NCI-H146 (cell line): ENCODE measurements at places on chromosomes 5 and 9.

DNA sequence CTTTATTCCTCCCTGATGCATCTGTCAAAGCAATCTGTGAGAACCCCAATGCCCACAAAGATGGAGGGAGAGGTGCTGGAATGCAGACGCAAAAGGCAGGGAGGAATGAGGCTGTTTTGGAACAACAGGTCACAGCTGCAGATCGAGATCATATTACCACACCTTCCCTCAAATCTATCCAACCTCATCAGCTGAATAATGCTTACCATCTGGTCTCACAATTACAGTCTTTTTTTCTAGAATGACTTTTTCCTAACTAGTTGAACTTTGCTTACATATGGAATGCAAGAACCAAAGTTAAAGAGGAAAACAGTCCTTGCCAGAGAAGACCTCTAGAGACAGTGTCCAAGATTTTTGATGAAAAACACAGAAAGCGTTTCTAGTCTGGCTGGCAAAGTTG is 158.1 kb downstream of the LPAR1 start:
- DNase-seq: no peak

DNA sequence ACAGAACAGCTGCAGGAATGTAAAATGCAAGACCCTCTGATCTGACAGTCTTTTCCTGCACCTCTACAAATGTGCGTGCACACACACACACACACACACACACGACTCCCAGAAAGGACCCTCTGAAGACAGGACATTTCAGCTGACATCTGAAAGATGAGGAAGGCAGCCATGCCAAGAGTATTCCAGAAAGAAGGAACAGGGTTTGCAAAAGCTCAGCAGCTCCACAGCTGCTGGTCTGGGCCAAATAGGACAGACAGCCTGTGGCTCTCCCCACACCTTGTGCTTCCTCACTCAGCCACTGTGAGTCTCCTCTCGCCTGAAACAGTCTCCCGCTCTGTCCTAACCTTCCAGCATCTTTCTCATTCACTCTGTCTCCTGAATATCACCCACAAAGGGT is 189.0 kb downstream of the PALM2AKAP2 start:
- peak; percentile 5 for DNase-seq

DNA sequence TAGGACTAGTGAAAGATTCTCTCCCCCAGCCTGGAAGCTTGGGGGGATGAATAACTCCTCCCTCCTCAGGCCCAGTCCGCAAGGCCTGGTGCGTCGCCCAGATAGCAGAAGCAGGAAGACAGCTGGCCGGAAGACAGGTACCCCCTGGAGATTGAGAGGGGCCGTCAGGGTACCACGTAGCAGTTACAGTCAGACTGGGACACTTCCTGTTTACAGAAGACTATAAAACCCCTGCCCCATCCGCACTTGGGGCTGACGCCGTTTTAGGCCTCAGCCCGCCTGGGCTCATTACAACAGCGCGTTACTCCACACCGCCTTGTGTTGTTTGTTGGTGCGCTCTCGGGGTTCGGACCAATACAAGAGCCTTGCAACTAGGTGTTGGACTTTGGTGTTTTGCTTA is 15.4 kb downstream of the SEMA6A start:
- no peak for DNase-seq

DNA sequence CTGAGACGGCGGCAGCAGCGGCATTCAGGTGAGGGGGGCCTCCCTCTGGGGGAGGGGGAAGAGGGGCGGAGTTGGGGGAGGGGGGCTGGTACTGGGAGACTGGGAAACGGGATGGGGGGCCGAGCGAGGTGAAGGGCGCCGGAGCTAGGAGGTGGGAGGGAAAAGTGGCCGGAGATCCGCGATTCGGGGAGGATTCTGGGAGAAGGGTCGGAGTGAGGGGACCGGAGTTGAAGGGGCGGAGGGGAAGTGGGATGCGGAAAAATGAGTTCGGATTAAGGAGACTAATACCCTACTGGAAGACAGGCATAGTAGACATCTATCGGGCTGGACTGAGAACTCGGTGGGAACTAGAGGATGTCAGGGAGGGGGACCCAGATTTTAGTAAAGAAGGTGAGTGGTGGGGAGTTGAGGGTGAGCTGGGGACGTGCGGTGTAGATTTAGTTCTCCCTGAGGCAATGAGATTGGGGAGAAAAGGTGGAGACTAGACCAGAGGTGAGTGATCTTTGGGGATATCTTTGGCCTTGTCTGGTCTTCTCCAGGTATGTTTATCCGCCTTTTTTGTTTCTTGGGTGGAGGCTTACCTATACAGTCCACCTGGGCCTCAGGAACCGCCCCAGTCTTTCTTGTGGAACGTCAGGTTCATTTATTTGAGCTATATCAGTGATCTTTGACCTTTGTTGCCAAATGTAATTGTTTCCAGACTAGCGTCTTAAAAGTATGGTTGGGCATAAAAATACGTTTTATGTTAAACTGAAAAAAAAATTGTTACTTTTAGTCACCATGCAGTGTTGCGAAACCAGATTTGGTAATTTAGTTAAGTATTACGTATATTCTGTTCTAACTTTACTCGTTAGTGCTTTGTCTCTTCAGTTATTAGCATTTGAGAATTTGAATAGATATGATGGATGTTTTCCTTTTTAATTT is 632 bp downstream of the UBAP1 start:
- peak; percentile 85 for DNase-seq

- DNase-seq: no peak
These were observed 357.8 kb downstream of the CETN3 start for GRCh38 chr5:90051756-90052155.

DNA sequence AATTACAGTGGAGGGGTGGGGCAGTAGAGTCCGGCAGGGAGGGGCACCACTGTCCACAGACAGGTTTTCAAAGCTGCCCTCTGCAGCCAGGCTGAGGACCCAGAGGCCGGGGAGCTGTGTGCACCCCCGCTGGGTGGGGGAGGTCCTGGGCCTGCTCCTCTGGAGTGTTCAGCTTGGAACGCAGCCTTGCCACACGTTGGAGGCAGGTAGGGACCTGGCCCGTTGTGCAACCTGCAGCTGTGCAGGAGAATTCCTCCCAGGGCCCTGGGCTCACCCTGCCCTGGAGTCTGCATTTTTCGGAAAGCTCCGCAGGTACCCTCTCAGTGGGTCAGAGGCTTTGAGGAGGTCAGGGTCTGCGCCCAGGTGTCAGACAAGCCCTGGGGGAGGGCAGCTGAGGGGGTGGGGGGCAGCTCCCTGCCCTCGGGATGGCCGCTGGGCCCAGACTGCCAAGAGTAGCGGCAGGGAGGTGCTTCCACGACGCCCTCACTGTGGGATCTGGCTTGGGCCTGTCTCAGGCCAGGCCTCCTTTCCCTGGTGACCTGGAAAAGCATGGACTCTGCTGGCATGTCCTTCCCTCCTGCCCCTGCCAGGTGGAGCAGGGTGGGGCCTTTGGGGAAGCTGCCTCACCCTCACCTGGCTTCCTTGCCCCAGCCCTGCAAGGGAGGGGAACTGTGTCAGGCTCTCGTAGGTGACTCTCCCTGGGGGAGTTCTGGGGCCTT is 29.5 kb downstream of the RXRA start:
- no peak for DNase-seq

GRCh38 chr5:73901455-73901854 is 275.5 kb downstream of the ARHGEF28 start:
- no peak for DNase-seq

DNA sequence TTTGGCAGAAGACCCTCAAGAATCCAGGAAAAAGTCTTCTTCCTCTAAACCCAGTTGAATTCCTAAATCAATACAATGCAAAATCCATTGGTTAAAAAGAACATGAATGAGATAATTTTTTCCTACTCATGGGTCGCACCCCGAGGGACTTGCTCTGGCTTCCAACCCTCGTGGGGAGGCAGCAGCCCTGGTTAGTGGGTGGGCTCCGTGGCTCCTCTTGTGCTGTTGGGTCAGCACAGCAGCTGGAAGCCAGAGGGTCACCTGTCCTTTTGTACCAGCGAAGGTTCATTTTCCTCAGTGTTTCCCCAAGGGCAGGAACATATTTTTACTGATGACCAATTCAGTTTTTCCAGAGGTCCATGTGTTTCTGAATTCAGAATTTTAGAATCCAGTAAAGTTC is 120.6 kb upstream of the S1PR3 start:
- no peak for DNase-seq

- peak; percentile 78 for DNase-seq
These were observed 138.9 kb downstream of the RASEF start for GRCh38 chr9:82923912-82924605.

- no peak for DNase-seq
These were observed 320.1 kb downstream of the TRPM3 start for GRCh38 chr9:70801181-70801829.

DNA sequence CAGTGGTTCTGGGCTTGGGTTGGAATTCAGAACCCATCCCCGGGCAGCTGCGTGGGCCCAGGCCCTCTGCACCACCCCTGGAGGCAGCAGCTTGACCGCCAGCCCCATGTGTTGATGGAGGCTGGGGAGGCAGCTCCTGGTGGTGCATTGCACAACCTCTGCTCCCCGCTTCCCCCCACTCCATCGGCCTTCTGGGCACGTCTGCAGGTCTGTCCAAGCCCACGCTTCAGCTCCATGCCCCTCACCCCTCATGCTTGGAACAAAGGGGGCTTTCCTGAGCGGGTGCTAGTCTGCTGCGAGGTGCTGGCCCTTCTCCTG is 1.4 kb downstream of the NCS1 start:
- no peak for DNase-seq

DNA sequence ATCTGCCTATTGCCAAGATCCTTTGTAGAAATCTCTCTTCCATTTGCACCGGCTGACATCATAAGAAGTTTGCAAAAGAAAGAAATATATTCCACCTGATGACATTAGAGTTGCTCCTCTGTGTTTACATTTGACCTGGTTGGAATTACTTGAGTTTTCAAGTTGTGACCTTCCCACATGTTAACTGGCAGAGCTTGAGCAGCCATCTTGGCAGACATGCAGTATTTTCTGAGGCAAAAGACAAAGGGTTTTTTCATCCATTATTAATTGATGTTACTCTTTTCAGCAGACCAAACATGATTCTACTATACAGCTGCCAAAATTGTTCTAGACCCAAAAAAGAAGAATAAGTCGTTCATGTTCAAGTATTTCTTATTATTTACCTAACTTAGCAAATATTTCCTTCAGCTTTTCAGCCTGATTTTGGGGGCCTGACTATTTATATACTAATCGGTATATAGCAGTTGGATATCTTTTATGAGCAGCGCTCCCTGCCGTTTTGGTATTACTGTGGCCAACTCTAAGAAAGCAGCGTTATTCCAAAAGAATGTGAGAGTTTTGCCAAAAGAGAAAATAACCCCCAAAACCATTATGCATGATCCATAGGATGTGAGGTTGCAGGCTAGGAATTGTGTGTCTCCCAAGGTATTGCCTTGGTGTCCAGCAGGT is 212.9 kb downstream of the PBX3 start:
- DNase-seq: no peak

- DNase-seq: peak; percentile 45
These were observed 64.0 kb upstream of the FYB1 start for GRCh38 chr5:39283231-39283818.
